NCI-H526 treated with DMSO at 0.1 percent for 48 hours (cell line): ENCODE measurements at places on chromosomes 5 and 9.

DNA sequence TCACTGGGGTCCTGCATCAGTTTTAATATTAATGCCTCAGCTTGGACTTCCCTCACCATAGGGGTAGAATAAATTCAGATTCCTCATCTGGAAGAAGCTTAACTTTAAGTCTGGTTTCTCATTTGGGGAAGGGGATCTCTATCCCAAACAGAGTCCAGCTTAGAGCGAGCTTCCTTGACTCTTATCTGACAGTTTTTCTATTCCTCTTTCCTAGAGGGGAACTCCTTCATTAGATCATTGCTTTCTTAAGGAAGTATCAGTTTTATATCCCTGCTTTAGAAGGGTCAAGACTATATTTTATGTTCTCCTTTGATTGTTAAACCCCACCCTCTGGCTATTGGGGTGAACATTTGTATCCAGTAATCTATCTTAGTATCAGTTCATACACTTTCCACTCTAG lies 24.2 kb upstream of the CDC42SE2 start:
- DNase-seq = no peak

GRCh38 chr5:167245868-167246267 lies 1045.6 kb upstream of the WWC1 start:
- DNase-seq = no peak

GRCh38 chr9:89425024-89425805 lies 72.7 kb downstream of the SEMA4D start:
- no peak for DNase-seq

DNA sequence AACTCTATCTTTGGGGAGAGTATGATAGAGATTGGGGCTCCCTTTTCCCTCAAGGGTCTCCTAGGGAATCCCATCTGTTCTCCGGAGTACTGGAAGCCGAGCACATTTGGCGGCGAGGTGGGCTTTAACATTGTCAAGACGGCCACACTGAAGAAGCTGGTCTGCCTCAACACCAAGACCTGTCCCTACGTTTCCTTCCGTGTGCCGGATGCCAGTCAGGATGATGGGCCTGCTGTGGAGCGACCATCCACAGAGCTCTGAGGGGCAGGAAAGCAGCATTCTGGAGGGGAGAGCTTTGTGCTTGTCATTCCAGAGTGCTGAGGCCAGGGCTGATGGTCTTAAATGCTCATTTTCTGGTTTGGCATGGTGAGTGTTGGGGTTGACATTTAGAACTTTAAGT lies 21.5 kb downstream of the PTGS1 start:
- DNase-seq = no peak

- no peak for DNase-seq
Measured at GRCh38 chr9:94824913-94825610, 98.6 kb downstream of the AOPEP start.

GRCh38 chr9:88949961-88950340 lies 41.3 kb upstream of the S1PR3 start:
- DNase-seq = no peak

- no peak for DNase-seq
Measured at GRCh38 chr9:98264516-98264915, 9.1 kb upstream of the TBC1D2 start.

DNA sequence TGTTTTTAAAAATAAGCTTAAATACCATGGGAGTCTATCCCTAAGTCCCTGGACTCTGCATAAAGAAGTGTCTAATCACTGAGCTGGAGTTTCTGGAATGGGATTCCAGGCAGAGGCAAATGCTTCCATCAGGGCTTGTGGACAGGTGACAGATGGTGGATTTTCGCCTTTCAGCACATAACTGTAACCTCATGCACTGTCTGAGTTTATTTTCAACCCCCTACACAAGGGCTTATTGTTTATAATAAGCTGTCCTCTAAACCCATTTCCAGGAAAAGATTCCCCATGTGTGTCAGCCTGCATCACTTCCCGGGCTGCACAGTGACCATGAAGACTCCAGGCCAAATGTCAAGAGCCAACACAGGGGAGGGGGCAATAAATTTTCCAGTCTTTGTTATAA lies 264.0 kb downstream of the PIK3R1 start:
- no peak for DNase-seq
